ENCODE measurements at places on chromosomes 3 and 15.

GRCh38 chr3:63251499-63251898 lies 26.6 kb upstream of the SYNPR start:
- DNase-seq, result no peak

DNA sequence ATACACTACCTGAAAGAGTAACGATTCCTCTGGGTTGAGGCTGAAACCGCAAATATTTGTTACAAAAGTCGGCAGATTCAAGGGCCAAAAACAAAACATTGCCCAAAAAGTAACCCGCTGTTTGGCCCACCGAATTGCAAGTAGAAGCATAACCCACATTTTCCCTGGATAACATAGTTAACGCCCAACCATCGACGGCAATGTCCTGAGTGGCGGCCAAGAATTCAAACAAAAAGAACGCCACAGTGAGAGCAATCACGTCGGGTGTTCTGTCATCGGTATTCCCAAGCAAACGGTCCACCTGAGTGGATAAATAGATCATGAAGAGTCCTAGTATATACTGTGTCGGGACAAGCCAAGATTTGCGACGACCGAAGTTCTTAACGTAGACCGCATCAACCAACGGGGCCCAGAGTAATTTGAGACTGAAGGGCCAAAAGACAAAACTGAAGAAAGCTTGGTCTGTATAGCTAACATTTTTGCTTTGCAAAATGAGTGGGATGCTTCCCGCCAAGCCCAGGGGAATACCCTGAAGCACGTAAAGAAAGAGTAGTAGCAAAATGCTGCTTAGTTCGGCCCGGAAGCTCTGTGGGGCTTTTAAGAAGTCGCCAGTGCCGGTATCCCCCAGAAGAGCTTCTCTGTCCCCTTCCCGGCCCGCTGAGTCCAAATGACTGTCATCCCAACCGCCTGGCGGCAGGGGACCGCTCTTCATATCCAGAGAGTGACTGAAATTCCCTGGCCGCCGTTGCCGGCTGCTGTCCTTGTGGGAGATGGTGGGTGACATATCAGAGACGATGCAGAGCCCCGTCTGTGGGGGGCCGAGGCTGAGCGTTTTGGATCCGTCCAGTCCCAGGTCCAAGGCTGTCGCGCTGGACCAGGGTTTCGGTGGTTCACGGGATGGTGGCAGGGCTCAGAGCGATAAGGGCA lies 750 bp downstream of the SLC33A1 start:
- DNase-seq, result no peak

GRCh38 chr3:122066331-122067213 lies 11.4 kb downstream of the CD86 start:
- DNase-seq, result no peak

GRCh38 chr3:14429237-14429636 lies 26.8 kb downstream of the SLC6A6 start:
- DNase-seq, result no peak

Data from NCI-H2107 (cell line).